ENCODE measurements at places on chromosomes 3 and 15.

DNA sequence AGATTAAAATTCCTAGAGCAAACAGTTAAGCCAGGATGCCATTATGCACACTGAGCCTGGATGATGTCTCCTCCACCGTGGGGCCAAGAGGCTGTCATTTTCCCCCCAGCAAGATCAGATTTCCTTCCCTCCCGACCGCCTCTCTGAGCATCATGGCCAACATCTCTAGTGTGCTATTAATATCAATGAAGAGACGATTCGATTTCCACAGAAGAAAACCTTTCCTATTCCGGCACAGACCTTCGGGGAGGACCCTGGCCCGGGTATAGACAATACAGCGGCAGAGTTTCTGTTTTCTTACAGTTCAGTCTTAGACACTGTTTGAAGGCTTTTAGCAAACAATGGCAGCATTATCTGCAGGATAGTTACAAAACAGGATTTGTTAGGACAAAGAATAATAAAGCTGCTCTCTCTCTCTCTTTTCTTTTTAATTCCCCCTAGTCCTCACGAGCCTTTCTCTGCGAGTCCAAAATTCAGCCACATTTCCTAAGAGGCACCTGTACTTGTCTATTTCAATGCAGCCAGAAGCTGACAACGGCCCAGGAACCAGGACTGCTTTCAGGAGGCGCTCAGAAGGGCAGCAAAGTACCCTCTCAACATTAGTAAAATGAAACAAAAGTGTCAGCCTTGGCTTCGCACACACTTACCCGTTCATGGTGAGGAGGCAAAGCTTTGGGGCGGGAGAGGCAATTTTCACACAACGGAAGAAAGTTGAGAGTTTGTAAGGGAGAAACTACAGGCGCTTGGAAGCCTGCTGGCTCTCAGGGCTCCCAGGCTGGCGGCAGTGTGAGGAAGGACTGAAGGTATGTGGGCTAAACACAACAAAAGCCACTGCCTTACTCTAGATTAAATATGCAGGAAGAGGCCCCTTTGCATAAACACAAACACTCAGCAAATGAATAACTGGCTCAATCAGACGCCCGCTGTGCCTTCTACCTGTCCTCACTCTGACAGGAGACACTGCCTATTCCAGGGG lies 278.0 kb downstream of the FOXP1 start:
- no peak for DNase-seq

DNA sequence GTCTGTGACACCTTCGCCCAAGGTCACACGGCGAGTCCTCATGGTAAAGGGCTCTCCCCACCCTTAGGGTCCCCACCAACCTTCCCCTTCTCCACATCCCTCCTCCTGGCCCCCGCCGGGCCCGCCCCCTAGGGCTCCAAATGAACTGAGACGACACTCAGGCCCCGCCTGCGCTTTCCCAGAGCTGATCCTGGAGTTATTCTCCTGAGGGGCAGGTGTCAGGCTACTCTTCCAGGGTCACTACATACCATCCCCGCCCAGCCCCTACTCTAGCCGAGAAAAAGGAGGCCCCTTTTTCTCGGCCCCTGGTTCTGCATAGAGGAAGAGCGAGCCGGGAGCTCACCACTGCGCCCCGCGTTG lies 292 bp downstream of the USP4 start:
- no peak for DNase-seq

- no peak for DNase-seq
Observed at GRCh38 chr3:194871864-194872668, 186.4 kb downstream of the FAM43A start.

DNA sequence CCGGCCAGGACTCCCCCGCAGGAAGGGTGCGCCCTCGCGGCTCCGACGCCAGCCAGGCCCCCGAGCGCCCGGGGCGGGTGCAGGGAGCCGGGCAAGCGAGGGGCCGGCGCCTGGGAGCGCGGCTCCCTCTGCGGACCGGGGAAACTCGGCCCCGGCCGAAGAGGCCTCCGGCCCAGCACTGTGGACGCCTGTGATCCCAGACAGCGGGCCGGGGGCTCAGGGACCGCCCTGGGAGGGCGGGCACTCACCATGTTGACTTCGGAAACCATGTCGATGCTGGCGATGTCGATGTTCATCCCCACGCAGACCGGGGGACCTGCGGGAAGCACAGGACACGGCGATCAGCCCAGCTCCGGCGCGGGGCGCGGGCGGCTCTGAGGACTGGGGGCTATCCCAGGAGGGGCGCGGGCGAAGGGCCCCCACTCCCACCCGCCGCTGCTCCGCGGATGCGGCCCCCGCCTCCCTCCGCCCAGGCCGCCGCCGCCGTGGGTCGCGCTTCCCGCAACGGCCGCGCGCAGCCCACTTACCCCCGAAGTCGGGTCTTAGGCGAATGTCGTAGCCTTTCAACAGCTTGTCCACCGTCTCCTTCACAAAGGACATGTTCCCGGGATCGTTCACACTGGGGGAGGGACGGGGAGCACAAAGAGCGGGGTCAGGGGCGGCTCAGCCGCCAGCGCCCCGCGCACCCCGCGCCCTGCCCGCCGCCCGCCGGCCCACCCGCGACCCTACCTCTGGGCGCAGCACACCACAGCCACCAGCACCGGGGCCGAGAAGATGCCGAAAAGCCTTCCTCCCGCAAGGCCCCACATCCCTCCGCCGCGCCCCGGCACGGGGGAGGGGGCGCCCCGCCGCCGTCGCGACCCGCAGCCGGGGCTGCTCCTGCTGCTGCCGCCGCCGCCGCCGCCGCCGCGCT lies at the start of gene GABRB3:
GABRB3 (minus strand) TSS at position 913 of the 913 bp plus-strand sequence.
- DNase-seq, result no peak

GRCh38 chr3:49638445-49638844 lies 35.7 kb upstream of the APEH start:
- DNase-seq, result no peak

GRCh38 chr3:76307556-76307955 lies 522.2 kb upstream of the ZNF717 start:
- DNase-seq, result no peak

GRCh38 chr15:40722934-40723333 lies 28.0 kb downstream of the RAD51 start:
- DNase-seq, result no peak

GRCh38 chr3:47414161-47414564 lies 33.3 kb downstream of the PTPN23 start:
- no peak for DNase-seq

GRCh38 chr15:39837454-39837853 lies 54.8 kb upstream of the FSIP1 start:
- DNase-seq, result no peak

GRCh38 chr3:52216585-52217408 lies 8.6 kb downstream of the TLR9 start:
- DNase-seq, result no peak

GRCh38 chr3:120903221-120903620 lies 4.8 kb upstream of the STXBP5L start:
- DNase-seq, result no peak
